Osteocyte (in vitro differentiated cells): ENCODE measurements at places on chromosomes 13 and 19. TPM values are rescaled to one million over a fixed set of nuclear protein-coding genes. Genes with fewer than 3 reads are reported as not detected.

LRRC8E gene
- 3.3 and 3.5 TPM in 2 replicates for total RNA-seq

- no peak overlapping the region for H3K27ac ChIP-seq
- DNase-seq = no peak
- no peaks in the 10 kb centered on the region for H3K36me3 ChIP-seq
- peaks cover 6% of the 10 kb centered on the region for H3K4me1 ChIP-seq
- no peak overlapping the region for H3K4me3 ChIP-seq
Observed at GRCh38 chr13:51105046-51105445, 6.0 kb downstream of the C13orf42 start.

DNA sequence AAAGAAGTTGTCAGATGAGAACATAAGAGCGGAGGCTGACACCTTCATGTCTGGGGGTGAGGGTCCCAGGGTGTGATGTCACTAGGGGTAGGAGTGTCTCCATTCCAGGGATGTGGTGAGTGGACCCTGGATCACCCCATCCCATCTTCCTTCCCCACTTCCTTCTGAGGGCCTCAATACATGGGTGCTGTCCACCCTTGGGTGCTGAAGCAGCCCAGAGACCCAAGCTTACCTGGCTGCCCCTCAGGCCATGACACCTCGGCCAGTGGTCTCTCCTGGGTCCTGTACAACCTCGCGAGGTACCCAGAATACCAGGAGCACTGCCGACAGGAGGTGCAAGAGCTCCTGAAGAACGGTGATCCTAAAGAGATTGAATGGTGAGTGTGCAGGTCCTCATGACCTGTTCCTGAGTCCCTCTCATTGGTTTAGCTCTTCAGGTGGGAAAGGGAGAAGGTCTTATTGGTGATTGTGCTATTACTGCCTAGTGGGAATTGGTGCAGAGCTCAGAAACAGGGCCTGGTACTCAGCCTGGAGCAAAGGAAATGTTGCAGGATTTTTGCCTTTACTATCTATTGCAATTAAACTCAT, 37.7 kb upstream of the CYP4F8 start:
- no peaks in the 10 kb centered on the region for H3K36me3 ChIP-seq
- no peaks in the 10 kb centered on the region for H3K4me1 ChIP-seq
- no peak overlapping the region for H3K4me3 ChIP-seq
- H3K27me3 ChIP-seq = peaks cover 6% of the 10 kb centered on the region
- no peak for DNase-seq
- no peak overlapping the region for H3K27ac ChIP-seq

DNA sequence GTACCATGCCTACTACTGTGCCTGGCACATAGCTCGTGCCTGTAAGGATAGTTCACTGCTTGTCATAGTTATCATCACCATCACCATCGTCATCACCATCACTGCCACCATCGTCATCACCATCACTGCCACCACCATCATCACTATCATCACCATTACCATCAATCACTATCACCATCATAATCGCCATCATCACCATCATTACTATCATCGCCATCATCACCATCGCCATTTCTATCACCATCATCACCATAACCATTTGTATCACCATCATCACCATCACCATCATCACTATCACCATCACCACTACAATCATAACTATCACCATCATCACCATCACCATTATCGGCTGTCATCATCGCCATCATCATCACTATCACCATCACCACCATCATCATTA, 107.1 kb downstream of the TUBA3C start:
- no peak overlapping the region for H3K27ac ChIP-seq

- no peaks in the 10 kb centered on the region for H3K4me1 ChIP-seq
- DNase-seq = no peak
- no peak overlapping the region for H3K27ac ChIP-seq
- H3K27me3 ChIP-seq = no peaks in the 10 kb centered on the region
- H3K36me3 ChIP-seq = no peaks in the 10 kb centered on the region
Observed at GRCh38 chr19:30722186-30722585, 350.0 kb downstream of the ZNF536 start.
